Fibroblast of villous mesenchyme (primary cell): ENCODE measurements at places on chromosomes 12 and 14. TPM values are rescaled to one million over a fixed set of nuclear protein-coding genes. Genes with fewer than 3 reads are reported as not detected.

The NGB gene
- not detected in 2 replicates for total RNA-seq

DNA sequence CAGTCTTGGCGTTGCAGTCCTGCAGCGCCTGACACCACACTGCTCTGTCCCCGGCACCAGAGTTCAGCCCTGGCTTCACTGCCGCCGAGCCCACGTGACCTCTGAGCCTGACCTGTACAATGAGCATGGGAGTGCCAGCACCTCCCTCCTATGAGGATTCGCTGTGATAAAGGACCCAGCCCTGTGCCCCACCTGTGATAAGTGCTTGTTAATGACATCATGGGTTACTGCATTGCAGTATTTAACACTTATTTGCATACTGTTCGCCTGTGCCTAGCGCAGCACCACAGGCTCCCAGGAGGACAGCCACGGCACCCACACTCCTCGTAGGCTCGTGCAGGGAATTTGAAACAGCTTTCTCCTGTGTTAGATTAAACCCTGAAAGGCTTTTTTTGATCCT, 118.2 kb upstream of the GSC start:
- DNase-seq: no peak

The IL31 gene
- total RNA-seq: not detected in 2 replicates

The CAPZA3 gene
- total RNA-seq: not detected in 2 replicates

DNA sequence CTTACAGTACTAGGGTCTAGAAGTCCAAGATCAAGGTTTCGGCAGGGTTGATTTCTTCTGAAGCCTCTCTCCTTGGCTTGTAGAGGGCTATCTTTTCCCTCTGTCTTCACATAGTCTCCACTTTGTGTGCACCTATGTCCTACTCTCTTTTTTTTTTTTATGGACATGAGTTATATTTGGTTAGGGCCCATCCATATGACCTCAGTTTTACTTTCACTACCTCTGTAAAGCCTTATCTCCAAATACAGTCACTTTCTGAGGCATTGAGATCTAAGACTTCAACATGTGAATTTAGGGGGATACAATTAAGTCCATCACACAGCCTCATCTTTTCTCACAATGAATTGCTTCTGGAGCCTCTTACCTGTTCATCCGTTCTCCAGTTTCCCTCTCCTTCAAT, 5.9 kb upstream of the SPTB start:
- no peak for DNase-seq

- peak; percentile 70 for DNase-seq
These were observed 125.9 kb upstream of the ATF1 start for GRCh38 chr12:50637870-50638481.

DNA sequence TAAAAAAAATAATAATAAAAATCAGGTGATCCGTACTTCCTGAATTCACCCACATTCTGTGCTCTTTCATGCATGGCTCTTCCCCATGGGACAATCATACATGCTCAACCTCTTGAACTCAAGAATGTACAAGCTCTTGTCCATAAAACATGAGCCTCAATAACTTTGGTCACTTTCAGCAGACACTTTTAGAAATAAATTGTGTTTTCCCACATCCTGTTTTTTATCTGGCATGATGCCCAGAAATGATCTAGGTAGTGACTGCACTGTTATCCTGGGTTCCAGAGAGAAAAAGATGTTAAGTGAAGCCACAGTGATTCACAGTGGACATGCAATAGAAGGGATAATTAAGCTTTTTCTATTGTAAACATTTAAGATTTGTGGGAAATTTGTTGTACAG, 537.6 kb upstream of the TMEM132C start:
- DNase-seq: peak; percentile 32
